ENCODE measurements at places on chromosomes 1 and 21. TPM values are rescaled to one million over a fixed set of nuclear protein-coding genes. Genes with fewer than 3 reads are reported as not detected.

DNA sequence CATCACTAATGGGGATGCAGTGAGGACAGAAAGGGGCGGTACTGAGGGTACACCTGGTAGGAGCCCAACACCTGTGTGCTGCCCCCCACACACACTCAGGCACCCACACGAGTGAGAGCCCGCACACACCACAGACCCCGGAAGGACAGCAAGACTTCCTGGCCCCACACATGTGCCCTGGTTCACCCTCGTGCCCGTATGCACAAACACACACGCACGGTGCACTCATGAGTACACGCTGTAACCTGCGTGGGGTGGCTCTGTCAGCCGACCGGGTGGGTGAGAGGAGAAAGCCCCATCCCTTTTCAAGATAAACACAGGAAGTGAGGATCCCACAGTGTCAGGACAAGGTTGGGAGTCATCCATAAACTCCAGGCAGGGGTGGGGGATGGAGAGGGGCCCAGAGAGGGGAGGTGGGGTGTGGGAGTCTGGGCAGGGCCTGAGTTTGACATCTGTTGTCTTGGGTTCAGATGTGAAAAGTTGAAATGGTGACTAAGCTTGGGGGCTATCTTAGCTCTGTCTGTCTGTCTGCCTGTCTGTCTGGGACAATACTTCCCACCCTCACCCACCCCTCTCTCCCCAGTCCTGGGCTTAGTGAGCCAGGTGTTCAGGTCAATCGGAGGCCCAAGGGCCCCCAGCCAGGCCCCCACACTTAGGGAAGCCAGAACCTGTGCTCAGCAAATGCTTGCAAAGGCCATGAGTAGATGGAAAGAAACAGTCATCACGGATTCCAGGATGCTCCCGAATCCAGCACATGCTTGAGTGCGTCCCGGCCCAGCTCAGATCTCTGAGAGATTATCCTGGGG lies 119.8 kb upstream of the ZBTB40 start:
- H3K4me1 ChIP-seq, result no peaks in the 10 kb centered on the region
- no peak overlapping the region for H3K4me3 ChIP-seq
- DNase-seq, result no peak
- no peaks in the 10 kb centered on the region for H3K36me3 ChIP-seq
- H3K27me3 ChIP-seq, result no peaks in the 10 kb centered on the region
- no peak overlapping the region for H3K27ac ChIP-seq

DNA sequence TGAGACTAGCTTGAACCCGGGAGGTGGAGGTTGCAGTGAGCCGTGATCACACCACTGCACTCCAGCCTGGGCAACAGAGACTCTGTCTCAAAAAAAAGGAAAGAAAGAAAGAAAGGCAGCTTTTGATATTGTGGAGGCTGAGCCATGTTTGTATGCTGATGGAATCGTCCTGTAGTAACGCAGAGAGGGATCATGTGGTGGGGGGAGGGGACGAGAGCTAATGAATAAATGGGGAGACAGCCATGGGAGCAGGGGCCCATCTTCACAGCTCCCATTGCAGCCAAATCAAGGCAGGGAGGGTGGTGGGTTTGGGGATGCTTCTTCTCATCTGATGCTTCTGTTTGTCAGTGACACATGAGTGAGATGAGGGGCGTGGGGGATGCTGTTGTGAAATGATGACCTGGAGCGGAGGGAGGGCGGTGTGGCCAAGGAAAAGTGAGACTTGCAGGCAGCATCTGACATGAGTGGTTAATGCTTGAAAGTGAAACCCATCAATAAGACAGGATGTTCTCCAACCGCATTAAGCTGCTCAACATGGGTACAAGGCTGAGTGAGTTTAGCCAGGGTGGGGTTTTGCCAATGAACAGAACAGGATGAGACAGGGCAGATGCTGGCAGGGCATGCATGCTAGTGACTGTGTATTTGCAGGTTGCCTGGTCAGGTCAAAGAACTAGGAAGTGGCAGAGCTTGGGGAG lies 16.7 kb downstream of the SPATA21 start:
- H3K36me3 ChIP-seq, result no peaks in the 10 kb centered on the region
- no peaks in the 10 kb centered on the region for H3K4me1 ChIP-seq
- no peaks in the 10 kb centered on the region for H3K27me3 ChIP-seq
- no peak for DNase-seq

DNA sequence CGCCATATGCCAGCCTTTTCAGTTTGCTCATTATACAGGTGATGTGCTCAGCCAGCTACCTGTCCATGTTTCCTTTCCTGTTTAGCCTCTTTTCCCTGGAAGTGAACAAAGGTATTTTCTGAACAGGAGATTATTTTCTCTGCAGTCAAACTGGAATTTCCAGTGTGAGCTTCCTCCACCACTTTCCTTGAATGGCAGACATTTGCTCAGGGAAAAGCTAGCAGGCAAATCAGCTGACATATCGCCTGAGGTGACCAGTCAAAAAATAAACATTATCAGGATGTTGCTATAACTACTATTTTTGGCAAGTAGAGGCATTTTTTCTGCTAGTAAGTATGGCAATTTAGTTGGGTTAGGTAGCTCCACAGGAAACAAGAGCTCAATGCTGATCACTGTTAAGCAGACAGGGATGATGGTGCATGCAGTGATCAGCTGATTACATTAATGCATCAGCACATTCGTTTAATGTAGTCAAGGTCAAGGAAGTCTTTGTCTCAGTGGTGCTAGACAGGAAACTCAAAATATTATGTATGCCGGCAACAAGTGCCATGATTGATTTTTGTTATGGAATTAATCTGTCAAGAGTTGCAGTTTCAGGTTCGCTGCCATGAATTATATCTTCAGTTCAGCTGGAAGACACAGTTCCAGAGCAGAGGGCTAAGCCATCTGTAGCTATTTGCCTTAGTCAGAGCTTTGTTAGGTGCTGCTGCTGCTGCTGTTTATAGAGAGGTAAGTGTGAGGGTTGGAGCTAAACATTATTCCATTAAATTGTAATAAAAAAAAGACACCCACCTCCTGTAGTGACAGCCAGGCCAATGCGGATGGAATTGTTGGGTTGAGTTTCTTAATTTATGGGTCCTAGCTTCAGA lies 179.7 kb upstream of the ST6GALNAC5 start:
- no peaks in the 10 kb centered on the region for H3K4me1 ChIP-seq
- H3K36me3 ChIP-seq, result no peaks in the 10 kb centered on the region
- DNase-seq, result no peak
- no peaks in the 10 kb centered on the region for H3K27me3 ChIP-seq
- no peak overlapping the region for H3K27ac ChIP-seq

GRCh38 chr1:20278692-20279130 lies 12.0 kb upstream of the VWA5B1 start:
- H3K36me3 ChIP-seq, result no peaks in the 10 kb centered on the region
- H3K4me3 ChIP-seq, result no peak overlapping the region
- DNase-seq, result peak; percentile 75
- H3K27ac ChIP-seq, result no peak overlapping the region
- no peaks in the 10 kb centered on the region for H3K27me3 ChIP-seq
- peaks cover 14% of the 10 kb centered on the region for H3K4me1 ChIP-seq

Gene GNG4
- total RNA-seq, result 53.5 TPM

DNA sequence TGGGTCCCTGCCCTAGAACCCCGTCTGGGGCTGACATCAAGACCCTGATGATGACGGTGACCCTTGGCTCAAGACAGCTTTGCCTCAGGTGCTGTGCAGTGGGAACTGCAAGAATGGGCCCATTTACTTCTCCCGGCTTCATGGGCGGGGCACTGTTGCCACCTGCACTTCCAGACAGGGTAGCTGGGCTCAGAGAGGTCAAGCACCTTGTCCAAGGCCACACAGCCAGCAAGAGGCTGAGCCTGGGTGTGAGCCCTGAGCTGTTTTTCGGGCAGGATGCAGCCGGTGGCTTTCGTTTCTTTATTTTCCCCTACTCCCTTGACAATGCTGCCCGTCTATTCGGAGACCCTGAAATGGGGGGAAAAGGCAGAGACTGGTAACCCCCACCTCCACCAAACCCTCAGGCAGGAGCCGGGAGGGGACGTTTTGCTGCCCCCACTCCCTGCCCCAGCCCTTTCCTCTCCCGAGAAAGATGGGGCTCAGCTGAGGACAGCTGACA lies 91.7 kb downstream of the PRDM16 start:
- H3K4me1 ChIP-seq, result no peaks in the 10 kb centered on the region
- no peak overlapping the region for H3K4me3 ChIP-seq
- no peaks in the 10 kb centered on the region for H3K36me3 ChIP-seq
- no peak overlapping the region for H3K27ac ChIP-seq

Gene MCL1
- total RNA-seq, result 244 TPM

GRCh38 chr1:202361701-202362100 lies 13.2 kb downstream of the PPP1R12B start:
- H3K4me1 ChIP-seq, result peaks cover 59% of the 10 kb centered on the region
- H3K27me3 ChIP-seq, result no peaks in the 10 kb centered on the region
- peak overlapping the region; percentile 81 for H3K27ac ChIP-seq
- peak; percentile 67 for DNase-seq

Gene GIPC2
- 2.7 TPM for total RNA-seq

DNA sequence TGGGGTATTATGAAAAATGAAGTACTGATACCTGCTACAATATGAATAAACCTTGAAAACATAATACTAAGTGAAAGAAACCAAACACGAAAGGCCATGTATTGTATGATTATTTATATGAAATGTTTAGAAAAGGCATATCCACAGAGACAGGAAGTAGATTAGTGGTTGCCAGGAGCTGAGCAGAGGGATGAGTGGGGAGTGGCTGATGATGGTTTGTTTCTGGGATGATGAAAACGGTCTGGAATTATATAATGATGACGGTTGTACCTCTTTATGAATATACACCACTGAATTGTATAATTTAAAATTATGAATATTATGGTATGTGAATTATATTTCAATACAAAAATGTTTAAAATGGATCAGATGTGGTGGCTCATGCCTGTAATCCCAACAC lies 63.8 kb upstream of the MPC2 start:
- peaks cover 9% of the 10 kb centered on the region for H3K4me1 ChIP-seq
- no peak for DNase-seq
- no peaks in the 10 kb centered on the region for H3K27me3 ChIP-seq
- H3K36me3 ChIP-seq, result peaks cover 4% of the 10 kb centered on the region
- no peak overlapping the region for H3K27ac ChIP-seq

Gene AKR7A3
- total RNA-seq, result not detected

Gene CHI3L1
- 0.76 TPM for total RNA-seq

Gene C1orf185
- total RNA-seq, result not detected

DNA sequence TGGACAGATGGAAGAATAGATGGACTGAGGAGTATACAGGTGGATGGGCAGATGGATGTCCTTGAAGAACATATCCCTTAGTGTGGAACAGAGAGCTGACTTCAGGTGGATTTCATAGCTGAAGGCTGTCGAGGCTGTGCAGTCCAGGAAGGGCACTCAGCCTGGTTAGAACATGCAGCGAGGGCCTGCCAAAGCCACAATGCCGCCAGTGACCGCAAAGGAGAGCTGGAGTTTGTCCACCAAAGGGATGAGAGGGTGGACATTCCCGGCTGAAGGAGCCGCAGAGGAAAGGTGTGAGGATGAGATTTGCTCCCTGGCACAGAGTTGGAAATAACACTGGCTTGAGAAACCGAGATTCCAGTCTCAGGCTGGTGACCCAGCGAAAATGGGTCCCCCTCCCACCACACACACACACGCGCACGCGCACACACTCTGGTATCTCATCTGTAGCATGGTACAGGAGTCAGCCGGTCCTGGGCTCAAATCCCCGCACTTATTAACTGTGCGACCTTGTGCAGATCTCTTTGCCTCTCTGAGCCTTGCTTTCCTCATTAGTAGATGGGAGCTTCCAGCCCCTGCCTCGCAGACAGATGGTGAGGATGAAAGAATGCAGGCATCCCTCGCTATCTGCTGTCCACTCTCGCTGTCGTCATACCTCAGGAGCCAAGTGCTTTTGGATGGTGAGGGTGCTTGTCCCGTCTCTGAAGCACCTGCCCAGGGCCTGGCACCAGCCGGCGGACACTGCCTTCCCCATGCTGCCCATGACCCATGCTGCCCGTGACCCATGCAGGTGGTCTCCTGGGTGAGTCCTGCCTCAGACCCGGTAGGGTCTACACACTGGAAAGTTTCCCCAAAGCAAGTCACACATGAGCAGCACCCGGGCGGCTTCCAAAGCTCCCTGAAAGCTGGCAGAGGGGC lies 26.8 kb upstream of the EFHD2 start:
- H3K4me1 ChIP-seq, result peaks cover 37% of the 10 kb centered on the region
- no peak overlapping the region for H3K4me3 ChIP-seq
- peaks cover 52% of the 10 kb centered on the region for H3K27me3 ChIP-seq
- DNase-seq, result no peak

DNA sequence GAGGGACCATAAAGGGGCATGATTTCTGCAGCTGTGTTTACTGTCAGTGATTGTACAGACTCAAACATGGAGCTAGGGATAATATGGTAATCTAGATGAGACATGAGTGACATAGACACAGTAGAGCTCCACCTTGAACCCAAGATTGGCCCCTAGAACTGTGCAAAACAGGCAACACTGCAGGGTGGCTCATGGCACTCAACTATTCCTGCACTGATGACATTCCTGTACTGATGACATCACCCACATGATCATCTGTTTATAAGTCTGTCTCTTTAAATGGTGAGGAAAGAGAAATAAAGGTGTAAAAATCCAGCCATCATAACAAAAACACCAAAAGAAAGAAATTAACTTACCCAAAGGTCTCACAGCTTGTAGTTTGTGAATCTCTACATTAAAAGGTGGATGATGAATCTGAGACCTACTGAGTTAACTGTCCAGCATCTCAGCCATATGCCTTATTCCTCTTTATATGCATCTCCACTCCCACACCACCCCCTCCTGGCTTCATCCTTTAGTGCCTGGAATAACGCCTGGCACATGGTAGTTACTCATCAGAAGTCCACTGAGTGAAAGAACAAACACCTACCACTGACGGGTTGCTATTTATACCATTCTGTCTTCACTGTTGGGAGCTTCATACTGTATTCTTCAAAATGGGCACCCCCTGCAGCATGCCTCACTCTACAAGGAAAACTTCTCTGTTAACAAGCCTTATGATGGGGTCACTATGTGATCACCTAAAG lies at the start of gene LRRC53:
Gene LRRC53, minus strand, starts transcription at position 442 of the 746 bp plus-strand sequence. CDS start 29,262 bp downstream, outside the sequence.
- H3K27me3 ChIP-seq, result no peaks in the 10 kb centered on the region
- H3K4me3 ChIP-seq, result no peak within 1 kb of the TSS

Gene ATAD3C
- 0.45 TPM for total RNA-seq

DNA sequence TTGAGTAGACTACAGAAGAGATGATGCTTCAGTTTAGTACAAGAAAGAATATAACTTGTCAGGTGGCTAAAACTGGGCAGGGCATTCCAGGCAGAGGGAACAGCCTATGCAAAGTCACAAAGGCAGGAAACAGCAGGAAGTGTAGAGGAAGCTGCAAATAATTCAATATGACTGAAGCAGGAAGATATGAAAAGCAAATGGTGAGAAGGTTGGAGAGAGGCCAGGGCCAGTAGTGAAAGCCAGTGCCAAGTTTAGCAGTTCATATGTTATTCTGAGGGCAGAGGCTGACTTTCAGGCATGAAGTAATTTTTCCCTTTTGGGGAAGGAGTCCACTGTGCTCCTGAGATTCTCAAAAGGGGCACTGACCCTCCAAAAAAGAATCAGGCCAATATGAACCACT lies 8.0 kb upstream of the YBX1 start:
- H3K27me3 ChIP-seq, result no peaks in the 10 kb centered on the region
- no peak overlapping the region for H3K4me3 ChIP-seq
- H3K4me1 ChIP-seq, result no peaks in the 10 kb centered on the region
- peaks cover 4% of the 10 kb centered on the region for H3K36me3 ChIP-seq

Gene CYP4A11
- not detected for total RNA-seq

All from GM23338 (cell line).